Motor neuron (in vitro differentiated cells): ENCODE measurements at places on chromosomes 12 and 14. TPM values are rescaled to one million over a fixed set of nuclear protein-coding genes. Genes with fewer than 3 reads are reported as not detected.

GRCh38 chr14:98908050-98908449 lies 363.9 kb downstream of the BCL11B start:
- ATAC-seq, result no peak

TSPAN11 gene
- 36.8 and 47.7 TPM in 2 replicates for total RNA-seq

- peak; percentile 65 for ATAC-seq
Measured at GRCh38 chr12:117854339-117855012, 114.3 kb downstream of the KSR2 start.

RESF1 gene
- total RNA-seq, result 25.3 and 26.4 TPM in 2 replicates

DNA sequence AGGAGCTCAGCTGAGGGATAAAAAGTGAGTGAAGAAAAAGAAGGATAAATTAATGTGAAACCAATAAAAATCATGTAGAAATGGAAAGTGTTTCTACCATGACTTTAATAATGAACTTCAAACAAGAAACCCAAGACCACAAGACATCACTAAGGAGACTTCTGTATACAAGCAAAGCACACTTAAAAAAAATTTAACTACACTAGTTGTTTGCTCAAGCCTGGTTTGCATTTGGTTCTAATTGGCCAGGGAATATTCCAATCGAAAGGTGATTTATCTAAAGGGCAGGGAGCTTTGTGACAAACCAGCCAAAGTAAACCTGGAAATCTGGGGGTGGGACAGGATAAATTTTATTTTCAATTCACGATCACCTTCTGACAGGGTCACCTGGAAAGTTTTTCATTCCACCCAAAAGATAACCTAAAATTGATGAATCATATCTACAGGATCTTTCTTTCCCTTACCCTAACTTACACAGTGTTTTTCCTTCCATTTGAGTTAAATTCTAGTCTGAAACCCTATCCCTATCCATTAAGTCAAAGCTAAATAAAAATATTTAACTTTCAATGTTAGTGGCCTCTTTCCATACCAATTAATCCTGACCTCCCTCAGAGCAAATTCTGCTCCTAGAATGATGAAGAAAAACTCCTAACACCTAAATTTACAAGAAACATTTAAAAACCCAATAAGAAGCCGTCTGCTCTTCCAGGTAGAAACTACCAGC lies 2.6 kb downstream of the EGLN3 start:
- no peak for ATAC-seq

FBXW8 gene
- total RNA-seq, result 11.2 and 12.3 TPM in 2 replicates

LALBA gene
- not detected in 2 replicates for total RNA-seq

- no peak for ATAC-seq
Measured at GRCh38 chr12:58463051-58463450, 457.3 kb downstream of the LRIG3 start.

DNA sequence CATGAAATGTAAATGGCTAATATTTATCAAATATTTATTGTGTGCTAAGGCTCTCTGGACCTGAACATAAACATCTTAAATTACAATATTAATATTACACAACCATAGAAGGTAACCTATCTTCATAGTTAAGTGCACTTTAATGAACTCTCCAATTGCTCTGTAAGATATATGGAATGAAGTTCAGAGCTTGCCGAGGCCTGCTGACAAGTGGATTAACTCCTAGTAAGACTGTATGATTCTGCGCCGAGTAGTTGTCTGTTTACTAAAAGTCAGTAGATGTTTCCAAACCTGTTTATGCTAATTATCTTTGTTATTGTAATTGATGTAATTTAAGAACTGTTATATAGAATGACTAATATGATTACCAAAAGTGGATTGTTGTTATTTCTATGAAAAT lies 77.2 kb downstream of the PTPRR start:
- ATAC-seq, result no peak

DNA sequence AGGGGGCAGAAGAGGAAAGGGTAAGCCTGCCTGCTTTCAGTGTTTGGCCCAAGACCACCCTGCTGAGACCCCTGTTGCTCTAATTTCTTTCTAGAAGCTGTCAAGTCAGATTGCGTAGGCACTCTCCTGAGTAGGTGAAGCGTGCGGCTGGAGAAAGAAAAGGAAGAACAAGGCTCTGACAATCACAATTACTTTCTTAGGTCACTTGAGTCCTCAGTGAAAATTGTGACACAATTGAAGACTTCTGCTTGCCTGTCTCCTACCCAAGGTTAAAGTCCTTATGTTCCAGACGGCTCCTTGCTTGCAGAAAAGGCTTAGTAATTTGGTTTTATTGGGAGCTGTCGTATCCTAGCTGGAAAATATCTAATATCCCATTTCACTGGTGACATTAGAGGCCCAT lies 721 bp upstream of the CTSG start:
- no peak for ATAC-seq

GRCh38 chr12:68106160-68106559 lies 53.4 kb downstream of the IFNG start:
- no peak for ATAC-seq

DNA sequence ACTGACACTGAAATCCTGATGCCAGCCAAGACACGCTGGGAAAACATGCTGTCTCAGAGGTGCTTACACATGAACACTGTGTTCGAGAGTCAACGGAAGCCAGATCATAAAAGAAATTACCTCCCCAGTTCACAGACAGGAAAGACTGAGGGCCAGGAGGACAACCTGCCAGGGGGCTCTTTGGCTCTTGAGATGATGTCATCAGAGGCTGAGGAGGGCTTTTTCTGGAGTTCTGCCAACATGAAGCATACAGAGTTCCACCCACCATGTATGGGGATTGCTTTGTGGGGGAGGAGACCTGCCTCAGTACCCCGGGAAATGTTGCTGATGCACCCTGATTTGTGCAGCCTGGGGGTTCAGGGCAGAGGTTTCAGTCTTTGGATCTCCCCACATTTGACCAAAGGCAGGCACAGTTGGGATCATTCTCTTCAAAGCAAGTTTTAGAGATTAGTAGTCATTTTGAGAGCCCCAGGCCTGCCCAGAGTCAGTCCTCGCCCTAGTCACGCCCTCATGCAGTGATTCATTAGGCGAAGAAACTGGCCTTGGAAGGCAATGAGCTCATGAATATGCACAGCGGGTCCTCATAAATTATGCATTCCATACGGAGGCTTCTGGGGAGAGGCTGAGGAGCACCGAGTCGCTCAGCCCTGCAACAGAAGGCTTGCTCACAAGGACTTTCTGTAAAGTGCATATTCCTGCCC lies 34.9 kb upstream of the EML1 start:
- peak; percentile 95 for ATAC-seq

DNA sequence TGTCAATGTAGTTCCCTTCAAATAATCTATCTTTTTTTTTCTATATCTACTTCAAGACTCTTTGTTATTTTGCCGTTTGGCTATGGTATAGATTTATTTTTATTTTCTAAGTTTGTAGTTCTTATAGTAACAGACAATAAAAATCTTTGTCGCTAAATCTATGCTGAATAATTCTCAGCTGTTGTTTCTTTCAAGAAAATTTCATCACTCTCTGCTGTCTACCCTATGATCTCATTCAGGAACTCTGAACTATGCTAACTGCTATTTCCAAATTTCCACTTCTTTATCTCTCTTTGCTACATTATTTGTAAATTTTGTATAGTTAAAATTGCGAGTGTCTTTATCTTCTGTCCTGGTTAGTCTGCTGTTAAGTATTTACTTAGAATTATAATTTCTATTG lies 353.6 kb downstream of the LRFN5 start:
- ATAC-seq, result no peak

IL31 gene
- not detected in 2 replicates for total RNA-seq

TAPBPL gene
- 1.2 and 1.3 TPM in 2 replicates for total RNA-seq

- no peak for ATAC-seq
Measured at GRCh38 chr14:91067186-91067585, 6.7 kb upstream of the RPS6KA5 start.

- ATAC-seq, result no peak
Measured at GRCh38 chr12:121515615-121516014, 65.2 kb downstream of the KDM2B start.

GRCh38 chr12:123171967-123172366 lies 21.1 kb upstream of the PITPNM2 start:
- ATAC-seq, result no peak

GRCh38 chr14:30767624-30768023 lies 106.7 kb upstream of the COCH start:
- ATAC-seq, result no peak

SLC17A8 gene
- 7.7 and 8.1 TPM in 2 replicates for total RNA-seq

DNA sequence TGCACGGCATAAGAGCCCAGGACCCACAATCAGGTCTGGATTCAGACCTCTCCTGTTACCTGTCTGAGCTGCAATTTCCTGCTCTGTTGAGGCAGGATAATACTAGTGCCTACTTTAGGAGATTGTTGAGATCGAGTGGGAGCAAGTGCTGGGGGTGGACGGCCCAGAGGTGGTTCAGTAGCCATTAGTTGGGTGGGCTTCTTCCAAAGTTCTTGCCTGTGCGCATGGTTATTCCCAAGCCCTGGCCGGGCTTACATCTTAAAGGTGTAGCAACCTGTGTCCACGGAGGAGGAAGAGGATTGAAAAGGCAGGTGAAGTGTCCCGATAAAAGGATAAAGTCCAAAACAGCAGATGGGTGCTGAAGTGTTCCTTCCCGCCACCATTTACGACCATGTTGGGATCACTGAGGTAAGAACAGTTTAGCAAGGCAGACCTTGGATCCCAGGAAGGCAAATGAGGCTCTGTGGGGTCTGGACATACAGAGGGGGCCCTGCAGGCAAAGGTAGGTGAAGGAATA lies 33.8 kb downstream of the ACACB start:
- no peak for ATAC-seq

GRCh38 chr14:33359288-33359881 lies 420.7 kb downstream of the NPAS3 start:
- ATAC-seq, result no peak

APPL2 gene
- 33.1 and 36.9 TPM in 2 replicates for total RNA-seq

- ATAC-seq, result no peak
Measured at GRCh38 chr14:91862417-91862816, 4.9 kb downstream of the TC2N start.

CLEC2A gene
- 0.38 TPM in 1 of 2 replicates, not detected in the other for total RNA-seq

ING4 gene
- total RNA-seq, result 65.8 and 78.5 TPM in 2 replicates

GRCh38 chr12:12408265-12408690 lies 51.4 kb downstream of the BORCS5 start:
- no peak for ATAC-seq

GRCh38 chr14:71103662-71104484 lies 196.6 kb downstream of the PCNX1 start:
- peak; percentile 65 for ATAC-seq

PRH2 gene
- 1.1 TPM in 1 of 2 replicates, not detected in the other for total RNA-seq

- peak; percentile 22 for ATAC-seq
Measured at GRCh38 chr12:49059299-49060171, 1.1 kb downstream of the KMT2D start.

DNA sequence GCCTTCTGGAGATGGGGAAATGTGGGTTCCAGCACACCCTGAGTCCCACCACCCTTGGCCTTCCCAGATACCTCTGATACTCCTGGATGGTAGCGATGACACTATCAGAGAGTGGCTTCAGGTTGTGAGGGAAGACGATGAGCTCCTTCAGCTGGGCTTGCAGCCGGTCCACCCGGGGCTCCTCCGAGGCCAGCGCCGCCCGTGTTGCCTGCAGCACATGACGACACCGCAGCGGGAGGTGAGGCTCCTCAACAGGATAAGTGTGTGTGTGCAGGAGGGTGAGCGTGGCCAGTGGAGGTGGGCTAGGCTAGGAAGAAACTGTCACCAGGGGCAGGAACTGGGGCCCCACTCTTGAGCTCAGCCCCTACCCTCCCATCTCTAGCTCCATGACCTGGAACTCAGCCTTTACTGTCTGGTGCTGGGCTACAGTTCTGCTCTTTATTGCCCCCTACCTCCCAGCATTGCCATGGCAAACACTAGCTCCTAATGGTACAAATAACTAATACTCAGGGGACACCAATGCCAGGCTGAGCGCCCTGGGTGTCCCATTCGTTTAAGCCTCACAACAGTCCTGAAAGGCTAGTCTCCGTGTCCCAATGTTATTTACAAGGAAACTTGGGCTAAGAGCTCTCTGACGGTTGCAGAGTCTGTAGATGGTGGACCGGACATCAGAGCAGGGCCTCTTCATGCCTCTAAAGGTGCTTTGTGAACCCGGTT lies 64.1 kb downstream of the SYNE3 start:
- ATAC-seq, result peak; percentile 55

DNA sequence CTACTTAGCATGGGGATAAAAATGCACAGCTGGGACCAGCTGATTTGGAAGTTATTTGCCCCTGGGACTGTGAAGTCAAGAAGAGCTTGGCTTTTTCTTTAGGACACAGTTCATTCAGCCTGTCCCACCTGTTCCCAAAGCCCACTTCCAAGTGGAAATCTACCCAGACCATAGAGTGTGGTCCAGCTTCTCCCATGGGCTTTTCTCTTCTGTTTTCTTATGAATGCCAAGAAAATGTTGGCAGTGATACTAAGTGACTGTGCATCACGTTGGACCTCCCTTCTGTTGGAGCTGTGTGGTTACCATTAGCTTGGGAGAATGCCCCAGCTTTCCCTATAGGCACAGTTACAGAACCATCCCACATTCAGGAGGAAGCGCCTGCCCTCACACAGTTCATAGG lies 89.4 kb downstream of the NT5DC3 start:
- no peak for ATAC-seq

DNA sequence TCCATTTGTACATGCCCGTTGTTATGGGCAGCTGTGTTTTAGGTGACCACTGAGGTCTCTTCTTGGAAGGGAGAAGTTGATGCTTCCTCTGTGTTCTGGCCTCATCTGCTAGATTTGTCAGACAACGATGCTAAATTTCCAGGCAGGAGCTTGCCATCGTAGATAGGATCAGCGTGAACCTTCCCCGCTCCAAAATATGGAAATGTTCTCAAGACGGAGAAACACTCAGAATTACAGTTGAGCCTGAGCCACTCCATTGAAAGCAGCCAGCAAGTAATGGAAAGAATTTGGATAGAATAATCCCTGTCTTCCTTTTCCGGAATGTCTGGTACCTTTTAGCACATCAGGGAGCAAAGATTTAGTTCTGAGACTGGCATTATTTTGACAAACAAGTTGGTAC lies 34.8 kb downstream of the TUNAR start:
- ATAC-seq, result no peak

HIGD1C gene
- not detected in 2 replicates for total RNA-seq

GRCh38 chr12:28711421-28711820 lies 437.7 kb upstream of the FAR2 start:
- ATAC-seq, result no peak

KCNC2 gene
- total RNA-seq, result not detected in 2 replicates

DNA sequence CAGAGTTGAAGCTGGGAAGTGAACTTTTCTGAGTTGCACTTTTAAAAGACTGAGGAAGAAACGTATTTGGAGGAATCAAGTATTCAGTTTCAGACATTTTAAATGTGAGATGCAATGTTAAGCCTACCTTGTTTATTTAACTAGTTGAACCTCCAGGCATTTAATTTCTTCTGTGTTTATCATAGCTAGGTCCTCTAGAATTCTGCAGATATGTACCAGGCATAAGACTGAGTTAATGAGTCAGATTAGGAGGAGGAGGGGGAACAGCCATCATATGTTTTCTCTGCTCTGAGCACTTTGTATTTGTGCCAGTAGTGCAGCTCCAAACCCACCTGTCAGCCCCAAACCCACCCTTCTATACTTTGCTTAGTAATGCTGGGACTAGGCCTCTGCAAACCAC lies 16.4 kb upstream of the SAMD4A start:
- ATAC-seq, result no peak
